ENCODE measurements at places on chromosomes 13 and 19.

DNA sequence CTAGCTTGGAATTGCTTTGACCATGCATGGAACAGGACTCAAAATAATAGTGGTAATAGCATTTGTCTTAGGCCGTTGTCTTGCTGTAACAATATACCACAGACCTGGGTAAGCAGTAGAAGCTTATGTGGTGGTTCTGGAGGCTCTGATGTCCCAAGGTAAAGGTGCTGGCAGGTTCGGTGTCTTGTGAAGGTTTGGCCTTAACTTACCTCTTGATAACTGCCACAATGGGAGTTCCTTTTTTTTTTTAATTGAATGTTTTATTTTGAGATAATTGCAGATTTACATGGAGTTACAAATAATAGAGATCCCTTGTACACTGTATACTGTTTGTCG is 5.8 kb downstream of the RPL21 start:
- no peak for DNase-seq

- no peak for DNase-seq
Observed at GRCh38 chr13:49086722-49087121, 111.0 kb downstream of the FNDC3A start.

DNA sequence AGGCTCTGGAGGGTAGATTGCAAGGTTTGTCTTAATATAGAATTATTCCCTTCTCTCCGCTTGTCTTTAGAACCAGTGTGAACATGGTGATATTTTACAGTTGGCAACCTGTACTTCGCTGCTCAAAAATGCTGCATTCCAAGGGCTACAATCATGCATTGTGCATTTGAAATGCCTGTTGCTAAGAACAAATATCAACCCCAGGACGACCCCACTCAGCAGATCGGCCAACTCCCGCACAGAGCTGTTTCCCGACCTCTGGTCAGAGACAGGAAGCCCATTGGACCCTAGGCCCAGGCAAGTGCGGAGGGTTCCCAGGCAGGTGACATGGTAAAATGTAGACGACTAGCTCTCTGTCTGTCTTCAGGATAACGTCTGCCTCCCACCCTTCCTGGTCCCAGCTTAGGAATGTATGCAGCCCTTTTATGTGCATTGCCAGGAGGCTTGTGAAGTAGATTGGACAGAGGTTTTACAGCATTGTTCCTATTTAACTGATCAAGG is 263.5 kb downstream of the FOXO1 start:
- no peak for DNase-seq

DNA sequence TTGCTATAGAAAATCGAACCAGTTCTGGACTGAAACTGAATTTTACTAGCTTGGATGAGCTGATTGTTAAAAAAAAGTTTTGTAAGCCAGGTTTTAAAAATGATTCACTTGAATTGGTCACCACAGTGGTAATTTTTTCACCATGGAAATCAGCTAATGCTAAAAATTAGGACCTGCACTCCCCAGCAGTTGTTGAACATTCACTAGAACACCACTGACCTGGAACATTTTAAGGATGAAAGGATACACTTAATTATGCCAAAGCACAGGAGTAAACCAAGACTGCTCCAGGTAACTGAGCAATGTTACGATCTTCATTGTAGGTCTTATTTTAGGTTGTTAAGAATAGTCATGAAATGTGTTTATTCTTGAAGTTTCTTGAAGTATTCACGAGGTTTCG is 1342.6 kb upstream of the SPRY2 start:
- no peak for DNase-seq

- DNase-seq: no peak
Observed at GRCh38 chr19:29631450-29631849, 25.4 kb downstream of the POP4 start.

DNA sequence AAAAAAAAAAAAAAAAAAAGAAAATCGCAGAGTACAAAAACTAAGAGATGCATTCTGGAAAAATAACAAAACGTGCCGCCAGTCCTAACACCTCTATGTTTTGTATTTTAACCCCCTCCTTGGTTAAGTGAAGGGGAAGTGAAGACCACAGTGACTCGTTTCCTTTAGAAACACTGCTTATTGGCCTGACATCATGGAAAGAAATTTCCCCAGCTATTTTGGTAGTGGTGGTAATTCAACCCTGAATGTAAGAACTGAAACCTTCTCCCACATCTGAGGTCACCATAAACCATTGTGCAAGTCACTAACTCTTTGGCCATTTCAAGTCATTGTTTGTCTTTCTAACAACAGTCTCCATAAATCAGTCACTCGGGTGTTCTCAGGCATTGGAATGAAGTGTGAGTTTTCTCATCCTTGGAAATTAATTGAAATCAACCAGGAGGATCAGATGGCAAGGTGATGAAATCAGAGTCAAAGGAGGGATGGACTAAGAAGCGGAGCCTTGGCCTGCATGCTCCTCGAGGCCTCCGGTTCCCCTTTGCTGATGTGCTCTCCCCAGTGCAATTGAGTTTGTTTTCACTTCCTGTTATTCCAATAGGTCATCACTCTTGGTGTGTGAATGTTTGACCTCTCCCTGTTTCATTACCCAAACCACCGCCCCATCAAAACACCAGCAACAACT is 443.9 kb downstream of the FGF9 start:
- DNase-seq: peak; percentile 58

- no peak for DNase-seq
Observed at GRCh38 chr13:100131863-100132574, 43.1 kb downstream of the PCCA start.

DNA sequence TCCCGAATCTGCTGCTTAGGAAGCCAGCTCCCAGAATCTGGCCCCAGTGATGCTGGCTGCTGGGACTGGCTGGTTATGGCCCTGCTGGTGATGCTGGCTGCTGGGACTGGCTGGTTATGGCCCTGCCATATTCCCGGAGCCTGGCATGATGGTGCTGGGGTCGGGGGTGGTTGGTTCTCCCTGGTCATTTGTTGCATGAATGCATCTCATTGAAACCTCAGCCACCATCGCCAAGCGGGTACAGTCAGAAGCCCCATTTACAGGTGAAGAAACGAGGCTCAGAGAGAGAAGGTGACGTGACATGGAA is 2.1 kb downstream of the PGLYRP1 start:
- no peak for DNase-seq

- DNase-seq: no peak
Observed at GRCh38 chr13:80441968-80442367, 101.0 kb upstream of the SPRY2 start.

GRCh38 chr13:32408296-32409000 is 19.5 kb downstream of the N4BP2L1 start:
- DNase-seq: no peak

- no peak for DNase-seq
Observed at GRCh38 chr19:7596211-7596937, 711 bp downstream of the CAMSAP3 start.

GRCh38 chr19:41969772-41970458 is 10.8 kb upstream of the RABAC1 start:
- no peak for DNase-seq

DNA sequence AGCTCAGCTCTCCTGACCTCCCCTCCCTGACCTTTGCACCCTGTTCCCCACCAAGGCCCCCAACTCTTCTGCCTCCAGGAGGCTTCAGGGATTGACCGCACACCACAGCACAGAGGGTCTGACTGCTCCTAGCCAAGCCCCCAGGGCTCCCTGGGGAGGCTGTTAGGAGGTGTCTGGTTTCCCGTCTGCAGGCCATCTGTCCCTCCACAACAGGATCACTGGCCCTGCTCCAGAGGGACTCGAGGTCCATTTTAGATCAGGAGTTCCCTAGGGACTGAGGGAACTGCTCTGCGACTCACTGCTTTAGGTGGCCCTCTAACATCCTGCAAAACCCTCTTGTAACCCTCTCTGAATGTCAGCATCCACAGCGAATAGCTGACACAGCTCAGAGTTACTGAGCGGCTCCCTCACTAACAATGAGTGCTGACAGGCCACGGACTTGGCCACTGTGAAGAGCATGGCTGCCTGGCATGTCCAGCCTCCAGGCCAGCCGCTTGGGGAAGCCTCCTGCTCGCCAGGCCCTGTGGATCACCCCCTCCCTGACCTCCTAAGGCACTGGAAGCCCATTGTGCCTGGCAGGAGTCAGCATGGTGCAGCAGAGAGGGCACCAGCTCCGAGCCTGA is 17.7 kb downstream of the GRIK5 start:
- DNase-seq: no peak

DNA sequence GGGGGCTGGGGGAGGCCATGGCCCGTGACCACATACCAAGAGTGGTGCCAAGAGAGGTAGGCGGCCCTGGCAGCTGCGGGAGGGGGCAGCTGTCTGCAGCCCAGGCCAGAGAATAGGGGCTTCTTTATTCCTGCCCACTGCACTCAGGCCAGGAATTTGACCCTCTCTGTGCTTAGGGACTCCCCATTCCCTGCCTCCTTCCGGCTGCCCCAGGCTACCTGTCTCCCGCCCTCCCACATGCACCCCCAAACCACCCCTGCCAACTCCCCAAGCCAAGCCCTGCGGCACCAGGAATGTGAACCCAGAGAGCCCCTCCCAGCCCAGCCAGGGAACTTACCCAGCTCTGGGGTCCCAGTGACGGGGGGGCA is 687 bp downstream of the PLEKHA4 start:
- no peak for DNase-seq
